Stimulated activated naive CD4-positive, alpha-beta T cell (primary cell): ENCODE measurements at places on chromosomes 11 and 22.

DNA sequence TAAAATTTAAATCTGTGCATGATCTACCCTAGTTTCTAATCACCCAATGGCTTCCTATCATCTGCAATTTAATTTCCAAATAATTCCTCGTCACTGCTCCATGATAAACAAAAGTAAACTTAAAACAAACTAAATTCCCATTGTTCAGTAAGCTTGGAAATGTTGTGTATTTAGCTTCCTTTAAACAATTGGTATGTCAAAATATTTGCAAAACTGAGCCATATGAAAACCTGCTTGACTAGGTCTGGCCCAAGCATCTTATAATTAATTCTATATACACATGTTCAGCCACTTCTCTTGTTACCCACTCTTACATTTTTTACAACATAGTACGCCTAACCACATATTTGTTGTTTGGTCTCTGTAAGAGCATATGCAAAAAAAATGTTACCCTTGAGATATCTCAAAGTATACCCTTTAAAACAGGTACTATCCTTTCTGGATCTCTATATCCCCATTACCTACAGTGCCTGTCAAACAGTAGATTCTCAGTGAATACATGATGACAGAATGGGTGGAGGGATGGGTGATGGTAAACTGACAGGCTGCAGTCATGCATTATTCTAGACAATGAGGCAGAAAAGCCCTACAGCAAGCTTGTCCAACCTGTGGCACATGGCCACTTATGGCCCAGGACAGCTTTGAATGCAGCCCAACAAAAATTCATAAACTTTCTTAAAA lies 1277.9 kb upstream of the TENM4 start:
- no peak for DNase-seq

DNA sequence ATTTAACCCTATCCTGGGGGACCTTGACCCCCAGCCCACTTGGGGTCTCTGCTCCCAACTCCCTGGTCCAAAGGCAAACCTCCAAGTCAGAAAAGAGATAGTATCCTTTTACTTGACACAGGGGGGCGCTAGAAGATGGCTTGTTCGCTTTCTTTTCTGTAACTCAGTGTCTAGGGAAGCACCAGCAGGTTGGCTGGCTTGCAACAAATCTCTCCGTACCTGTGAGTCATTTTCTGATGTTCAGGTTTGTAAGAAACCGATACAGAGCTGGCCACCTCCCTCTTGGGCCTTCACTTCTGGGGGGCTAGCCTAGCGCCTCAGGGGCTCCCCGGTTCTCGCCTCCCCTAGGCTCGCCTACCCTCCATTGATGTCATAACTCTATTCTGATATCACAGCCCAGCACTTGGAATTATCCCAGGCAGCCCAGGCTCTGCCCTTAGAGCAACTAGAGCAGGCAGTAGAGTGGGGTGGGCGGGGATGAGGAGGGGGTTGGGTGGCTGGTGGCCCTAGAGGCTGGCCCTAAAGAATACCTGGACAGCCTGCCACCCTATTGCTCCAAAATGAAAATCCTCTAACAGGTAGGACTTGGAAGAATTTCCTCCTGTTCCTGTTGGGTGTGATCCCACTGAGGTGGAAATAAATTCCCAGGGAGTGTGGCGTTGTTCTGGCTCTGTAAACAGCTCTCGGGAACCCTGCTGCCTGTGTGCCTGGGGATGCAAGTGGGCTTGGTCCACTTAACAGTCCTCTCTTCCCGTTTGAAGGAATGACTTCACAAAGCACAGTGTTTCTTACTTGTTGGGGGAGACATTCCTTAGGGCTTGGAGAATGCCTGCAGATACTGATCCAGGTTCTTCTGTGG lies 69.4 kb downstream of the OSBP2 start:
- peak; percentile 65 for DNase-seq

GRCh38 chr11:110763249-110764011 lies 51.2 kb upstream of the ARHGAP20 start:
- no peak for DNase-seq

GRCh38 chr11:45322111-45322705 lies 36.1 kb upstream of the SYT13 start:
- DNase-seq: no peak

DNA sequence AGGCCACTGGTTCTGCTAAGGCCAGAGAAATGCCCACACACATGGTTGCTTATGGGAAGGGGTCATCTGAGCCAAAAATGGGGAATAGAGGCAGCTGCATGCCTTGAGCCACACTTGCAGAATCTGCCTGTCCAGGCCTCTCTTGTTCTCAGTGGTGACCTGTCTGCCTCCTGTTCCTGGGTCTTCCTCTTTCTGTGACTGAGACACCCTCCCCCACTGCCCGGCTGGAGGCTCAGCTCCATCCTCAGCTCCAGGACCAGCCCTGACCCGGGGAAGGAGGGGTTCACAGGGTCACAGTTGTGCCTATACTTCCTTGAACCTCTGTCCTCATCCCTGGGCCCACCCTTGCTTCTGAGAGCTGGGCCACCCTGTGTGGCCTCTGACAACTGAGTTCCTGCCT lies 52.3 kb downstream of the CSF2RB start:
- DNase-seq: no peak

GRCh38 chr11:116072133-116072532 lies 567.9 kb upstream of the CADM1 start:
- DNase-seq: no peak

DNA sequence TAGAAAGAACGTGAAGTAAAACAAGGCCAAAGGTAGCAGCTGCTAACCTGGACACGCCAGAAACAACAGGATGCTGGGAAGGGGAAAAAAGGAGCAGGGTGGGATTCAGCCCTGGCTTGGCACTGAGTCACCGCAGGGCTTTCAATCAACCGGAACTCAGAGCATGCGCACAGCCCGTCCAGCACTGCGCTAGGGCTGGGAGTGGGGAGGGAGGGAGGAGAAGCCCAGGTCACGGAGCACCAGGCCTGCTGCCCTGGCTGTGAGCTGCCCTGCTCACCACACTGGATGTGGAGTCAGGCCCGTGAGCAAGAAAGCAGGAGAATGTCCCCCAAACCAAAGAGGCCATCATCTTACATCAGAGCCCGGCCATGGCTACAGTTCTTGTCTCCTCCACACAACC lies 51.5 kb downstream of the APOL1 start:
- DNase-seq: no peak

GRCh38 chr11:75487365-75487764 lies 38.4 kb downstream of the GDPD5 start:
- no peak for DNase-seq

- no peak for DNase-seq
These were observed 70.8 kb upstream of the GNAZ start for GRCh38 chr22:22999523-22999922.

- no peak for DNase-seq
These were observed 7.7 kb downstream of the VWCE start for GRCh38 chr11:61287338-61287977.

GRCh38 chr11:86663761-86664160 lies 8.7 kb downstream of the ME3 start:
- no peak for DNase-seq

- no peak for DNase-seq
These were observed 118.8 kb downstream of the RRAS2 start for GRCh38 chr11:14240221-14240620.

- DNase-seq: no peak
These were observed 544.6 kb downstream of the CNTN5 start for GRCh38 chr11:99565333-99565732.

GRCh38 chr11:120538707-120539106 lies 27.2 kb downstream of the GRIK4 start:
- DNase-seq: no peak

- DNase-seq: peak; percentile 92
These were observed 11.1 kb downstream of the GRK2 start for GRCh38 chr11:67277231-67277961.

DNA sequence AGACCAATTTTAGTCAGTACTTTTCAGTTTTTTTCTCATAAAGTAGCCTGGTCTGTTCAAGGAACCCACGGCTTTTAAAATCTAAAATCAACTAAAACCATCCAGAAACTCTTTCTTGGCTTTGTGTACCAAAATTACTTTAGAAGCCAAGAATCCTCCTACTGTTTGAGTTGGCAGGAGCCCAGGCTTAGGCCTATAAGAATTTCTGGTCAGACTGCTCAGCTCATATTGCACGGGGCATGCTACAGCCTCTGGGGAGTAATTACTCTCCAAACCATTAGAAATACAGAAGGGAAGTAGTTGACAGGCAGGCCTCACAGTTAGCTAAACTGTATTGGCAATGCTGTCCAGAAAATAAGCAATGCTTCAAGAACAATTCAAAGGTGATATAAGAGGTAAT lies 1862.9 kb upstream of the RAG2 start:
- no peak for DNase-seq

DNA sequence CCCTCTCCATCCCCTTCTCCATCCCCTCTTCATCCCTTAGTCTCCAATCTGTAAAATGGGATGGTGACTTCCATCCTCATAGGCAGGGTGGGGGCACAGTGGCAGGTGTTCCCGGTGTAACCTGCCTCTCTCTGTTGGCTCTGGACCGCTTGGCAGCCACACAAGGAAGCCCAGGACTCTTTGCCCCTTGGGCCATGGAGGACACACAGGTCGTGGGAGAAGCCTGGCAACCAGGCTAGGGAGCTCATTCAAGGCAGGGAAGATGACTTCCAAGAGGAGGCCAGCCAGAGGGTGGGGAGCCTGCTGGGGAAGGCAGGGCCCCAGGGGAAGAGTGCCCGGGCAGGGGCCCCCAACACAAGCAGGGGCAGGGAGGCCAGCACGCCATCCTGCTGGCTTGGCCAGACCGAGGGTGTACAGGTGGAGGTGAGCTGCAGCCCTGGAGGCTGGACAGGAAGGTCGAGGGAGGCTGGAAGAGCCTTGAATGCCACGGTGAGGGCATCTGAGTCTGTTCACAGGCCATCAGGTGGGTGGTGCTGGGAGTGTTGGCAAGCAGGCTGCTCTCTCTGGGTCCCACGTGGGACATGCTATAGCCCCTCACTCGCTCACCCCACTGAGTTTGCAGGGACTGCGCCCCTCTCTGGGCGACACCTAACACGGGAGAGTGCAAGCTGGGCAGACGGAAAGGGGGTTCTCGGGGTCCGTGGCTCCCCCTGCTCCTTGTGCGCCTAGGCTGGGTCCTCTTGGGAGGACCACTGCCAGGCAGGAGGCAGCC lies 15.5 kb upstream of the CTSD start:
- DNase-seq: no peak

- no peak for DNase-seq
These were observed 1.8 kb downstream of the OR51G1 start for GRCh38 chr11:4922304-4922703.

DNA sequence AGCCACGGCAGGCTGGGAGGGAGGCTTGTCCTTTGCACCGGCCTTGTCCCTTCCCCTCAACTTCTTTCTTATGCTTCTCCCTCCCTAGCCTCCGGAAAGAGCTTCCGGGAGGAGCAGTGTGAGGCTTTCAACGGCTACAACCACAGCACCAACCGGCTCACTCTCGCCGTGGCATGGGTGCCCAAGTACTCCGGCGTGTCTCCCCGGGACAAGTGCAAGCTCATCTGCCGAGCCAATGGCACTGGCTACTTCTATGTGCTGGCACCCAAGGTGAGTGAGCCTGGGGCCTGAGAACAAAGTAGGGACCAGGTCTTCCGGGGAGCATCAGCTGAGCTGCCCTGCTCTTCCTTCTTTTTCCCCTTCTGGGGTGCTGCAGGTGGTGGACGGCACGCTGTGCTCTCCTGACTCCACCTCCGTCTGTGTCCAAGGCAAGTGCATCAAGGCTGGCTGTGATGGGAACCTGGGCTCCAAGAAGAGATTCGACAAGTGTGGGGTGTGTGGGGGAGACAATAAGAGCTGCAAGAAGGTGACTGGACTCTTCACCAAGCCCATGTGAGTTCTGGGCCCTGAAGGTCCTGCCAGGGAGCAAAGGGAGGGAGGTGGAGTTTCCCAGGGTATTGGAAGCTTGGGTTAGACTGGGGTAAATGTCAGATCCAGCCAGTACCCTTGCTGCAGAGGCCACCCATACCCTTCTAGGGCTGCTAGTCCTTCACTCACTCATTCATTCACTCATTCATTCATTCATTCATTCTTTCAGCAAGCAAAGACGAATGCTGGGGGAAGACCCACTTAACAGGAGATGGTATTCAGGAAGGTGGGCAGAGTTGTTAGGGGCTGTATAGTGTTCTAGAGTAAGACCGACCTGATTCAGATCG lies 22.6 kb downstream of the ADAMTS15 start:
- DNase-seq: no peak

DNA sequence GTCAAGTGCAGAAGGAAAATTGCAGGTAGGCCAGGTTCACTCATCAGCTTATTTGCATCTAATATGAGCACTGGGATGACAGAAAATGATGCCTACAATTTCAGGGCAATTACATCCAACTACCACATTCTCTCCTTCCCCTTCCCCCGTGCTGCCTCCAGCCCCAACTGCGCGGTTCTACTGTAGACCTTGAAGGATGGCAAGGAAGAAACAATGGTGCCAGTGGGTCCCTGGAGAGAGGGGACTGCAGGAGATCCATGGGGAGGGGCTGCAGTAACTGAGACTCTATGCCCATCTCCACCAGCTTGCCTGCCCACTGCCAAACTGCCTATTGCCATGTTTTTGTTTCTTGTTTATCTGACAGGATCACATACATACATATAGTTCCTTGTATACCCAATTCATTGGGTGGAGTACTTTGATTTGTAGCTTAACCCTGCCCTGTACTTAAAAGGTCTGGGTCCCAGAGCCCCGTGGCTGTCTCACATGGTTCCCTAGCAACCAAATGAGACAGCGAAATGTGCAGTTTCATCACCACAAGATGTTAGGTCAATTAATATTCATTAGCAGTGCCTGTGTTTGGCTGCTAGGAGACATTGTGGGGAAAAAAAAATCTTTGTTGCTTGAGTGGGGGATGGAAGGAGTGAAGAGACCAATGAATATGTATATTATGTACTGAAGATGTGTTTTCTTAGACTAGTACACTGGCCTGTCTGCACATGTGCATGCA lies 253.5 kb upstream of the PLET1 start:
- DNase-seq: no peak

- no peak for DNase-seq
These were observed 54.6 kb downstream of the LRRC32 start for GRCh38 chr11:76615950-76616349.

GRCh38 chr11:94790661-94791180 lies 22.6 kb downstream of the AMOTL1 start:
- DNase-seq: no peak

GRCh38 chr11:1486054-1486825 lies at the start of gene MOB2:
Gene MOB2 (minus strand): TSS chr11:1486779. CDS start chr11:1486556, 223 bp downstream.
- DNase-seq: no peak

- DNase-seq: no peak
These were observed 1286.5 kb upstream of the TENM4 start for GRCh38 chr11:80727315-80727714.

- DNase-seq: no peak
These were observed 25.0 kb downstream of the KRTAP5-5 start for GRCh38 chr11:1654388-1655167.

DNA sequence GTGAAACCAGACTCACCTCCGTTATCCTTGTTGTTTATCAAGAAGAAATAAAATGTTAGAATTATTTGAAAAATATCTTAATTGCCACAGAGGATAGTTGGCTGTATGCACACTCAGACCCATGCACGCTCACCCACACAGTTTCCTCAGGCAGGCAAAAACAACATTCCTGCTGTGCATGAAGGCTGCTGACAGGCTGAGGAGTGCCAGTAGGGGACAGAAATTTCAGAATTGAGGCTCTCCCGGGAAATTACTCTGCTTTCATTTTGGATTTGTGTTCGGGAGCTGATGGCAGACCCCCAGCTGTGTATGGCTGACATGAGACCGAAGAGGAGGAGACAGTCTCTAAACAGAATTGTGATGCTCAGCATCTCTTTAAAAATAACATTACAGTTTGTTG lies 87.5 kb downstream of the AMOTL1 start:
- DNase-seq: no peak
